ENCODE measurements at places on chromosomes 3 and 15.

DNA sequence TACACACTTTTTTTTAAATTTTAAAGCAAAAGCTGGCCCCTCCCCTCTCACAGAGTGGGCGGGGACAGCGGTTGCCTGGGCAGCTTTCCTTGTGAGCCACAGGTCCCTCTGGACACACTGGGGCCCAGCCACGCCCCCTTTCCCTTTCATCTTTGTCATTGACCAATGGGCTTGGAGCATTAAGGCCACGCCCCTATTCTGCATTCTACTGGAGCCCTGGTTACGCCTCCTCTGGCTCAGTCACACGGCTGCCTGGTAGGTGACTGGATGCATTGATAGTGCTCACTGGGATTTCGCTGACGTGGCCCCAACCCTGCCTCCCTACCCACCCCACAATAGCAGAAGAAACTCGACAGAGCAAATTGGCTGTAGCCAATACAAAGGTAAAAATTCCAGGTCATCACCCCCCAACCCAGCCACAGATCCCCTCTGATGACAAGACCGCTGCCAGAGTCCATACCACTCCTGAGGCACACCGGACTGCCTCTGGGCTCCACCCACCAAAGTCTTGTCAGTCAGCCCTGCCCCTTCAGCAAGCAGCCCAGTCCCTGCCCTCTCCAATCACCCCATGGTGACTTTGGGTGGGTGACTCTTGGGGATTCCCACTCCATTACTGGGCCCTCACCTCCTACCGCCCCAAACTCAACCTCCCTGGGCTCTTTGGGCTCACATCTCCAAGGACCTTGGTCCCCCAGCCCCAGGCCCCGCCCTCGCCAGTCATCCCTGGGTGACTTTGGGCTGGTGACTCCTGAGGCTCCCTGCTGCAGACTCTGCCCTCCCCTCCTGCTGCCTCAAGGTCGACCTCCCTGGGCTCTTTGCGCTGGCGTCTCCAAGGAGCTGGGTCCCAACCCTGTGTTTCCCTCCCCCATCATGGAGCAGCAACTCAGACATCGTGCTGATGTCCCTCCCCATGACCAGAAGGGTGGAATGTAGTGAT lies 112.2 kb upstream of the FAN1 start:
- no peak for DNase-seq

DNA sequence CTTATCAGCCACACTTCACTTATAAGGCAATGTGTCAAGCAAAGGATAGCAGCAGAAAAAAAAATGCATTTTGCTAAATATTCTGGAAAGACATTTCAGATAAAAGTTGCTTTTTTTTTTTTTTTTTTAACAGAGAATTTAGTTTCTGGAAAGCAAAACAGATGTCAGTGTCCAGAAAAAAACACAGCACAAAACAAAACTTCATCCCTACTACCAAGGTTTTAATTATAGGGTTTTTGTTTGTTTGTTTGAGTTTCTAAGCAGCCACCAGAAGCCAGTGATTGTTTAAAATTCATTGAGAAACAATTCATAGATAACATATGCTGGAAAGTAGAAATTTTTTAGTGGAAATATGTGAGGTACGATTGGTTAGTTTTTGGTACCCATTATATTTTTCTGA lies 1202.7 kb downstream of the OTOL1 start:
- DNase-seq, result no peak

- no peak for DNase-seq
Measured at GRCh38 chr3:15726043-15726442, 71.7 kb downstream of the ANKRD28 start.

- no peak for DNase-seq
Measured at GRCh38 chr15:83012636-83013035, 1.2 kb upstream of the C15orf40 start.

- no peak for DNase-seq
Measured at GRCh38 chr3:144096016-144096415, 124.4 kb downstream of the DIPK2A start.

DNA sequence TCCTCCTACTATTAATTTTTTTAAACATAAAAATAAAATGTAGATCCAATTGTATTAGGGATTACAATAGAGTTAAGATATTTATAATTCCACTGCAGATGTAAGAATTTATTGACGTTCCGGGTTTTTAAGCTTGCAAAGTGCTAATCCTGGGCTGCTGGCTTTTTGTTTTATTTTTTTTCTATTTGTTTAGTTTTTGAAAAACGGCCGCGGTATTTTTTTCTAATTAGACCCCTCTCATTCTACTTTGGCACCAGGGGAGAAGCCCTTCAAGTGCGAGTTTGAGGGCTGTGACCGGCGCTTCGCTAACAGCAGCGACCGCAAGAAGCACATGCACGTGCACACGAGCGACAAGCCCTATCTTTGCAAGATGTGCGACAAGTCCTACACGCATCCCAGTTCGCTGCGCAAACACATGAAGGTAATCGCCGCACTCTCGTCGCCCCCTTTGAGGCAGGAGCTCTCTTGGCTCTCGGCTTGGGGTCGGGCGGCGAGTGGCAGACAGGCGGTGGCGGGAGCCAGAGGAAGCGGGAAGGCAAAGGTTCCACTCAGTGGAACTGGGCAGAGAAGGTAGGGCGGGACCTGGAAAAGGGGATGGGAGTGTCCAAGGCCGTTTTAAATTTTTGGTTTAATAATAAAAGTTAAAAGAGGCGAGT lies 3.2 kb downstream of the ZIC1 start:
- no peak for DNase-seq

DNA sequence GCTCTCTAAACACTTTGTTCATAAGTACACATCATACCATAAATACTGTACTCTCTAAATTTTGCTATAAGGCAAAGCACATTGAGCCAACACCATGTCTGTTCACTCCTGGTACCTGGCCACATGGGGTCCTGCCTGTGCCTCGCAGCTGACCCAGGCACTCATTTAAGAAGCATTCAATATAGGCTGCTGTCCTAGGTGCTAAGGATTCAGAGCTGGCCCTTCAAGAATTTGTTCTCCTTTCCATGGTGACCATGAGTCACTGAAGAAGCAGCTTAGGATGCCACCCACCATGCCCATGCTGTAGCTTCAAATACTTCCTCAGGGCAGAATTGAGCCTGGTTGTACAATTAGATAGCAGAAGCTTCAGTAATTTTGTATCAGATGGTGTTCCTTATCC lies 119.2 kb upstream of the ZBED2 start:
- no peak for DNase-seq

DNA sequence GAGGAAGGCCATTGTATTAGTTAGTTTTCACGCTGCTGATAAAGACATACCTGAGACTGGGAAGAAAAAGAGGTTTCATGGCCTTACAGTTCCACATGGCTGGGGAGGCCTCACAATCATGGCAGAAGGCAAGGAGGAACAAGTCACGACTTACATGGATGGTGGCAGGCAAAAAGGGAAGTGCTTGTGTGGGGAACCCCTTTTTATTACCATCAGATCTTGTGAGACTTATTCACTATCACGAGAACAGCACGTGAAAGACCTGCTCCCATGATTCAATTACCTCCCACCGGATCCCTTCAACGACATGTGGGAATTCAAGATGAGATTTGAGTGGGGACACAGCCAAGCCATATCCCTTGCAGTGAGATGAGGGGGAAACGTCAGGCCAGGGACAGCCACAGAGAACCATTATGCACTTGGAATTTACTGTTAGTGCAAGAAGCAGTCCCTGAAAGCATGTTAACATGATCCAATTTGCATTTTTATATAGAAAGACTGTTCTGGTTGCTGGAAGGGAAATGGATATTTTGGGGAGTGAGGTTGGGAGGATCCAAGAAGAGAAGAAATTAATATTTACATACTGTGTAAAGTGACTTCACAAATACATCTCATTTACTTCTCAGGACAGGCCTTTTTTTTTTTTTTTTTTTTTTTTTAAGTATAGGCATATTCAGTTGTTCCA lies 87.1 kb downstream of the ARNT2 start:
- no peak for DNase-seq

GRCh38 chr15:94036156-94036555 lies 195.2 kb upstream of the MCTP2 start:
- no peak for DNase-seq

- DNase-seq, result no peak
Measured at GRCh38 chr3:36372534-36372935, 7.8 kb upstream of the STAC start.

DNA sequence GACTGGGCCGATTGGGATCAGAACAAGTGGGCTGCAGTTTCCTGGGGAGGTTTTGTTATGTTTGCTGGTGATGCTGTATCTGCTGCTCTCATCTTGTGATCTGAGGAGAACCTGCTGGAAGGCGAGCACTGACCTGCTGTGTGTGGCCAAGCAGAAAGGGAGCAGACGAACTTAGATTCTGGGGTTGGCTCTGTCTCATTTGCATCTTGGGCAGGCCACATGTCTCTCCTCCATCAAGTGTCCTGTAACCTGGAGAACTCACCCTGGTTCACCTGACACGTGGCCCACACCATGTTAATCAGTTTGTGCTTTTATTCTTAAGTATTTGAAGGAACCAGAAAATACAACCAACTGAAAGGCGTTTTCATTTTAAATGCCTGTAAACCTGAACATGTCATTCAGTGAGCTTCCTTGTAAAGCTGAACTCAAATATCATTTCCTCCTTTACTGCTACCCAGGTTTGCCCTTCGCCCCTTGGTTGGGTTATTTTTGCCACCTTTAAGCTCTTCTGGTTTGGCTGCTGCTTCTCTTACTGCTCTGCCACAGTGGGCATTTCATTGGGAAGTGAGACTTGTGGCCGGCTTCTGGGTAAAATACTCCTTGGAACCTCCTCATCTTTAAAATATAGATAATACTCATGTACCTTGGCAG lies 33.5 kb upstream of the TRAK1 start:
- no peak for DNase-seq

DNA sequence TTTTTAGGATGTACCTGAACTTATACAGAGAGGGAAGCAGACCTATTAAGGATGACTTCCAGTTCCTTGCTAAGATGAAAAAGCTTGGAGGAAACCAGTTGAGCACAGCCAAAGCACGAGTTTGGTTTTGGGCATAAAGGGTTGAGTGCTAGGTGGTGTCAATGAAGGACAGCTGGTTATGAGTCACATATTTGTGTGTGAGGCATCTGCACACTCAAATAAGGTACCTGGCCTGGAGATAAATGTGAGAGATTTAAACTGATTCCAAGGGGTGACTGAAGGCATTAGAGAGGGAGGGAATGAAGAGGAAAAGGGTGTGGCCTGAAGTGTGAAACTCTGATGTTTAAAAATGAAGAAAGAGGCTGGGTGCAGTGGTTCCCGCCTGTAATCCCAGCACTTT lies 486.7 kb downstream of the DIPK2A start:
- no peak for DNase-seq

GRCh38 chr3:30686799-30687198 lies 80.4 kb downstream of the TGFBR2 start:
- DNase-seq, result no peak

- no peak for DNase-seq
Measured at GRCh38 chr15:62416526-62416925, 251.4 kb upstream of the C2CD4B start.

GRCh38 chr3:45055411-45056143 lies 29.5 kb downstream of the CLEC3B start:
- no peak for DNase-seq

DNA sequence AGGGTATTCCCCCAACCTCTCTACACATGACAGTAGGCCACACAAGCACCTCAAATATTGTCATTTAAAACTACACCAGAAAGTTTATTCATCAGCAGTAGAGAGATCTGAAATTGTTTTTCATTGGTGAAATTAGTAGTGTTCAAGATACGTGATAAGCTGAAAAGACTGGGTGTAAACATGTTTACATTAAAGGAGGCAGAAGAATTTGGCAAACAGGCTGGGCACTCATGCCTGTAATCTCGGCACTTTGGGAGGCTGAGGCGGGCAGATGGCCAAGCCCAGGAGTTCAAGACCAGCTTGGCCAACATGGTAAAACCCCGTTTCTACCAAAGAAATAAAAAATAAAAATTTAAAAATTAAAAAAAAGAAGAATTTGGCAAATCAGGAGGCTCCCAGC lies 255.6 kb downstream of the FOXP1 start:
- DNase-seq, result no peak

GRCh38 chr3:30113906-30114305 lies 492.5 kb upstream of the TGFBR2 start:
- no peak for DNase-seq
